ENCODE measurements at places on chromosomes 4 and X.

- no peak for DNase-seq
These were observed 69.3 kb upstream of the PDE5A start for GRCh38 chr4:119697887-119698393.

GRCh38 chrX:97849951-97850350 lies 966.2 kb downstream of the RPA4 start:
- no peak for DNase-seq

DNA sequence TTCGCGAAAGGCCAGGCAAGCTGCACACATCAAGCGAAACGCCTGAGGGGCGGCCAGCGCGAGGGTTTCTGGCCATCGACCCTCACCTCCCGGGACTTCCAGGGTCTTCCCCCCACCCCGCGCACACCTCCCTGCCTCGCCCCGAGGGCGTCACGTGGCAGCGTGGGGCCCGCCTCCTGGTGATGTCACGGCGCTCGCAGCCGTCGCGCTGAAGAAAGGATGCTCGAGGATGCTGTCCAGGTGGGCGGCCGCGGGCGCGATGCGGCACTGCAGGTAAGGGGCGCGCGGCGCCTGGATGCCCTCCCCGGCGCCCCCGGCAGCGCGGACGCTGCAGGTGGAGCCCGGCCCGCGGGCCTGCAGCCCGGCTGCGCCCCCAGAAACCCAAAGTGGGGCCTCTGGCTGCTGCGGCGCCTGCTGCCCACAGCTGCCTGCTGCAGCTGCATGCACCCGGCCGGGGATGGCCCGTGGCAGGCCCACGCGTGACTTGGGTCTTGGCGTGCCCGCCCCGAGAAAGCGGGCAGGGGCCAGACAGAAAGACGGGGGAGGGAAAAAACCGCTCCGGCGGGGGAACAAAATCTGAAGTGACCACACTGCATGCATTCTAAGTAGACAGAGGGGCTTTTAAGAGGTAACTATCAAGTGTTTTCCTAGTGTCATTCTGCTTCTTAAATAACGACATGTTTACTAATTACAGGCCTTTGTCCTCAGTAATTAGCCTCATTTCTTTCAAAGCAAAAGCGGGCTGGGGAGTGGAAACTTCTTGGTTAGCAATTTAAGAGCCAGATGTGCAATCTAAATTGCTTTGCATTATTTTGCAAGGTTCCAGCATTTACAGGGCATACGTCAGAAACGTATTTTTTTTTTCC lies 1.7 kb downstream of the CLCN4 start:
- no peak for DNase-seq

GRCh38 chrX:131827935-131828334 lies 195.2 kb upstream of the STK26 start:
- peak; percentile 81 for DNase-seq

DNA sequence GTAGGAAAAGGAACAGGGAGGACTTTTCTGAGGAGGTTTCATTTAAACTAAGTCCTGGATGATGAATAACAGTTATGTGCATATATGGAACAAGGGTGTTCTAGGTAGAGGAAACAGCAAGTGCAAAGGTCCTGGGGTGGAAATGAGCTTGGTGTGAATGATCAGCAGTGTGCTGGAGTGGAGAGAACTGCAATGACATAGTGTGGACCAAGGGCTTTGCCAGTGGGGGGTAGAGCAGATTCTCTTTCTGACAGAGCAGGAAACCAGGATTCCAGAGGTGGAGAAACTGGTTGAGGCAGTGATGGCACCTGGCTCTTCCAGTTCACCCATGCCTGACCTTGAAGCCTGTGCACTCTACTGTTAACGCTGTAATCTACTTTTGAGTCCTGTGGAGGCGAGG lies 1.7 kb downstream of the PPP1R3F start:
- DNase-seq = no peak

- DNase-seq = no peak
These were observed 37.3 kb upstream of the C1QTNF7 start for GRCh38 chr4:15390494-15390893.

- no peak for DNase-seq
These were observed 184.8 kb upstream of the MTMR8 start for GRCh38 chrX:64580035-64580434.

GRCh38 chrX:3815896-3816664 lies 102.6 kb upstream of the PRKX start:
- DNase-seq = peak; percentile 71

GRCh38 chr4:1834047-1834775 lies 21.7 kb downstream of the LETM1 start:
- peak; percentile 62 for DNase-seq

- peak; percentile 66 for DNase-seq
These were observed 11.6 kb downstream of the POLR2B start for GRCh38 chr4:56990109-56990905.

- no peak for DNase-seq
These were observed 32.3 kb upstream of the DYNLT3 start for GRCh38 chrX:37879692-37880091.

DNA sequence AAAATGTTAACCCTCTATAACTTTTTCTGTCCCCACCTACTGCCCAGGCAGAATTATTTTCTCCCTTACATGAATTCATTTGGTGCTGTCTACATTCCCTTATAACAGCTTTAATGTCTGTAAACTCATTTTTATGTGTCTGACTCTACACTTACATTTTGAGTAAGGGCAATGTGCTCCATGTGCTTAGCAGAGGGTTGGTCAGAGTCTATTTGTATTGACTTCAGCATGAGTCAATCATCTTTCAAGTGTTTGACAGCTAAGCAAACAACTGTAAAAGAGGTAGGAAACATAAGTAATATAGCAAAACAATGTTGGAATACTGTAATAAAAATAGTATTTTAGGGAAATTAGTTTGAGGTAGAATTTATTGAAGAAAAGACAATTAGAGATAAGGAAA lies 6.3 kb downstream of the IL15 start:
- DNase-seq = no peak

DNA sequence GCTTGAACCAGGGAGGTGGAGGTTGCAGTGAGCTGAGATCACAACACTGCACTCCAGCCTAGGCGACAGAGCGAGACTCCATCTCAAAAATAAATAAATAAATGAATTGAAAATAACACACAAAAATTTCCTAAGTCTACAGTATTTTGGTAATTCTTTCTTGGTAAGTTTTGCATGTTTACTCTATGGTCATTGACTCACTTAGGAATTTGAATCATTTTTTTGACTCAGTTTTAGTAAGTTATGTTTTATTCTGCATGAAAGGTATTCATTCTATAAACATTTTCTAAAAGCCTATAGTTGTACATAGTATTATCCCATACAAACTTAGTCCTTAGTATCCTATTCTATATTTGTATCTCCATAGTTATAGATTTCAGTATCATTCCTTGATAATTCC lies 772.9 kb upstream of the SLIT2 start:
- DNase-seq = no peak

DNA sequence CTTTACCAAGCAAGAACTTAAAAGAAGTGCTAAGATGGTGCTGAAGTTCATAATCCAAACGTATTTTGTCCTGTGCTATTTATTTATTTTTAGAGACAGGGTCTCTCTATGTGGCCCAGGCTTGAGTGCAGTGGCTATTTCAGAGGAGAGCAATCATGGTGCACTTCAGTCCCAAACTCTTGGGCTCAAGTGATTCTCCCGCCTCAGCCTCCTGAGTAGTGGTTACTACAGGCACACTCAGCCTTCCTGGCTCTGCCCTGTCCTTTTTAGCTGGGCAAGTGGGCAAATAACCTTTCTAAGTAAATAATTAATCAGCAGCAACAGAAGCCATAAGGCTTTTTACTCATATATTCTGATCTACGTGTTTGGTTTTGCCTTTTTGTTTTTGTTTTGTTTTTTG lies 2.6 kb downstream of the NSD2 start:
- no peak for DNase-seq

- no peak for DNase-seq
These were observed 901.8 kb downstream of the GLUD2 start for GRCh38 chrX:121949041-121949760.

- peak; percentile 60 for DNase-seq
These were observed 79.6 kb downstream of the COMMD8 start for GRCh38 chr4:47383829-47384427.

DNA sequence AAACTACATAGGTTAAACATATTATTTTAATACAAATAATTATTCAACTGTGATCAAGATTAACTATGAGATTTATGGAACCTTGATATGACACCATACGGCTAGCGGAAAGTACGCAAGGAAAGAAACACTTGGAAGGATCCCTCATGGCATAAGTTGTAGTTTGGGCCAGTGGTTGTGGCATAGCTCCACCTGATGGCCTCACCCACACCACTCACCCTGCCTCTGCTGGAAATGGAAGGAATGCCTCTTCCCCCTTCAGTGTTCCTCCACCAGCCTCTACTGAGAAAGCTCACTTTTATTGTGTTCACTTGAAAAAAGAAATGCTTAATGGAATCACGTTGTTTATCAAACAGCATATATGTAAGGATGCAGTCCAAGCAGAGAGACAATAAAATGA lies 86.4 kb downstream of the BMP15 start:
- DNase-seq = no peak

DNA sequence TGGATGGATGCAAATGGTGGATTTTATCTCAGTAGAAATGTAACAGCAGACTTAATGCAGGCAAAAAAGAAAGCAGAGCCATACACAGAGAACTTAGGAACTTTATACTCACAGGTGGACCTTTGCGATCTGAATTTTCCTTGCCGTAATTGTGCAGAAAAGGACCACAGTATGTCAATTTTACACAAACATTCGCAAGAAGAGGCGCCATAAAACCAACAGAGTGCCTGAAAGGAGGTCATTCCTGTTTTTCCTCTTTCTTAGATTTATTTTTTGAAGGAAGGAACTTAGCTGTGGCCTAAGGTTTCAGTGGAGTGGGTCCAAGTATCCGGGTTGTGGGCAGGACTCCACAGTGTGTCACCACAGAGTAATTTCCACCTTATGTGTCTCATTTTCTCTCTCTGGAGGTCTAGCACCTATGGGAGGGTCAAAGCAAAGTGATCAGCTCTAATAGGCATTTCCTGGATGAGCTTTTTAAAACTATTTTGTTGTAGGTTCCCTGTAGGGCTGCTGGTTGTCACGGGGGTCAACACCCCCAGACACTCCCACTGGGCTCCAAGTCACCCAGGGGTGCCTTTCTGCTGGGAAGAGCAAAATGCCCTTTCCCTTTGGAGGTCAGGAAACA lies 24.7 kb upstream of the PBDC1 start:
- peak; percentile 32 for DNase-seq

GRCh38 chrX:103378990-103379389 lies 2.7 kb downstream of the BEX3 start:
- DNase-seq = no peak

- no peak for DNase-seq
These were observed 128.0 kb downstream of the ANAPC4 start for GRCh38 chr4:25504932-25505636.

GRCh38 chr4:93870876-93871458 lies 42.4 kb downstream of the ATOH1 start:
- DNase-seq = no peak

DNA sequence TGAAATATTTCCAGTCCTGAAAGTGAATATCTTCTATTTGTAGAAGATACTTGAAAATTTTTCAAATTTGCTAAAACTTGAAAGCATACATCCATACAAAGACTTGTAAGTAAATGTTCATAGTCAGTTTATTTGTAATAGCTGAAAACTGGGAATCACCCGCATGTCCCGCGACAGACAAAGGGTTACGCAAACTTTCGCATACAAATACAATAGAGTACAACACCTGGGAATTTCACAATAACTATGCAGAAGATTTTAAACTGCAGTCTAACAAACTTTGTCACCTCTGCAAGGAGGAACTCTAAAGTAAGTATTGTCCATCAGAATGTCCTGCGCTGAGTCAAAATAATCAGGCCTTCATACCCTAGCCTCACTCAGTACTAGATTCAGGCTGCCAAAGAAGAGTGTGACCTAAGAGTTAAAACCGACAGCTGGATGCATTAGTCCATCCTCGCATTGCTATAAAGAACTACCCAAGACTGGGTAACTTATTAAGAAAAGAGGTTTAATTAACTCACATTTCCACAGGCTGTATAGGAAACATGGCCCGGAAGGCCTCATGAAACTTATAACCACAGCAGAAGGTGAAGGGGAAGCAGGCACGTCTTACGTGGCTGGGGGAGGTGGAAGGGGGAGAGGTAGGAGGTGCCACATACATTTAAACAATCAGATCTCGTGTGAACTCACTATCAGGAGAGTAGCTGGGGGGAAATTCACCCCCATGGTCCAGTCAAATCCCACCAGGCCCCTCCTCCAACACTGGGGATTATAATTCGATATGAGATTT lies 60.4 kb downstream of the MMRN1 start:
- DNase-seq = no peak

DNA sequence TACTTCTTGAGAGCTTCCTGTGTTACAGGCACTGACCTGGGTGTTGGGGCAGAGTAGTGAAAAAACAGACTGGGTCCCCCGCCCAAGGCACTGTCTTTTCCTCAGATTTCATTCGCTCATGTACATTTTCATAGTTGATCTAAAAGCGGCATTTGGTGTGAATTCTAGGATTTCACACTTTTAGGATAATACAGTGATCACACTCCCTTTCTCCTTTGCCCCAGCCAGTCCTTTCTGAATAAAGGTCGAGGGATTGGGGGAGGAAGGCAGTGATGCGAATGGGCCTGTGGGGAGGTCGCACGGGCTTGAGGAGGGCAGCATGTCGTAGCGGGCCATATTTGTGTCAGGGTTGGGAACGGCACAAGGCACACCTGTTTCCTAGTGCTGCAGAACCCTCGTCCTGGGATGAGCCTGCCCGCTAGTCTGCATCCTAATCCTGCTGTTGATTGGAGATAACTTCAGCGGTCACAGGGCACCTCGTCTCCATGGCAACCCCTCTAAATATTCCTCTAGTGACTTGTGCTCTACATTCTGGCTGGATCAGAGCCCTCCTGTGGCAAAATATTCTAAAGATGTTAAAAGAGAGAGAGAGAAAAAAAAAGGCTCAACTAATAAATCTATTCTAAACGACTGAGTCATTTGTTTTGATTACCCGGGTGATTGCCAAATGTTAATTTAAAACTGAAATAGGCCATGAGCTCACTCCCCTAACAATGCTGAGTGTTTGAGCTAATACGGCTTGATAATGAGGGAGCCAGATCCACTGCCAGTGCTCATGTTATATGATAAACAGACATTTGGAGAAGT lies 21.8 kb downstream of the FHL1 start:
- no peak for DNase-seq

GRCh38 chr4:67465032-67465762 lies 80.1 kb downstream of the CENPC start:
- DNase-seq = no peak

DNA sequence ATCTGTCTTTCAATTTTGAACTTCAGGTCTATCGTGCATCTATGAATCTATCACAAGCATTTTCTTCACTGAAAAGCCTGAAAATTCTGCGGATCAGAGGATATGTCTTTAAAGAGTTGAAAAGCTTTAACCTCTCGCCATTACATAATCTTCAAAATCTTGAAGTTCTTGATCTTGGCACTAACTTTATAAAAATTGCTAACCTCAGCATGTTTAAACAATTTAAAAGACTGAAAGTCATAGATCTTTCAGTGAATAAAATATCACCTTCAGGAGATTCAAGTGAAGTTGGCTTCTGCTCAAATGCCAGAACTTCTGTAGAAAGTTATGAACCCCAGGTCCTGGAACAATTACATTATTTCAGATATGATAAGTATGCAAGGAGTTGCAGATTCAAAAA lies 19.7 kb downstream of the TLR7 start:
- no peak for DNase-seq

GRCh38 chr4:55098456-55099204 lies 26.8 kb downstream of the KDR start:
- no peak for DNase-seq

All from NB4 (cell line).